Activated CD4-positive, alpha-beta T cell treated with anti-CD3 and anti-CD28 coated beads, Interleukin-2, amount 50 U/mL, for 16 hours (primary cell): ENCODE measurements at places on chromosomes 7 and 10.

- DNase-seq = peak; percentile 18
Observed at GRCh38 chr7:106887421-106887820, 22.3 kb downstream of the PIK3CG start.

DNA sequence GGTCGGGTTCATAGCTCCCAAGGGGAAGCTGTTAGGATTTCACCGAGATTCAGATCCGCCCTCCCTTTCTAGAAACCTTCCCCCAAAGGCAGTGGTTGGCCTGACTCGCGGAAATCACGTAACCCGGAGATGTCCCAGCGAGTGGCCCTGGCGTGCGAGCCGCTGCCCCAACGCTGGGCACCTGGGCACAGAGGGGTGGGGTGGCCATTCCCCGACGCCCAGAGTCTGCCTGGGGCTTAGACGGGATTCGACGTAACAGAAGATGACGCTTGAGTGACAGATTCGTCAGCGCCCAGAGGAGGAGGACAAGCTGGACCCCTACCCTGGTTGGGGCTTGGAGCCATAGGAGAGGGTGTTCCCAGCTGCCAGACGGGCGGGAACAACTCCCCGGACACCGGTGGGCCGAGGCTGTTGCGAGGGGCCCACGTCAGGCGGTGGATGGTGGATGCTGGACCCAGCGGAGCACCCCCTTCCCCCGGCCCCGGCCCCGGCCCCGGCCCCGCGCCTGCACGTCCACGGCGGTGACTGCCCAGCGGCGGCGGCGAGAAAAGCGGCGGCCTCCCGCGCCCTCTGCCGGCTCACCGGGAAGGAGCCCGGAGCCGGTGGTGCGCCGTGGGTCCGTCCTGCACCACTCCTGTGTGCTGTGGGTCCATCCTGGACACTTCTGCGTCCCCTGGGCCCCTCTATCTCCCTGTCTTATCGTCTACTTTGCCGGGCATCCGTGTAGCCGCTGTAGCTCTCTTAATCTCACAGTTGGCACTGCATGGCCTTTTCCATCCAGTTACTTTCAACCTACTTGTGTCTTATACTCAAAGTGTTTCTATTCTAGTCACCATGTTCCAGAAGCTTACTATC is 35.4 kb upstream of the KNDC1 start:
- DNase-seq = no peak

DNA sequence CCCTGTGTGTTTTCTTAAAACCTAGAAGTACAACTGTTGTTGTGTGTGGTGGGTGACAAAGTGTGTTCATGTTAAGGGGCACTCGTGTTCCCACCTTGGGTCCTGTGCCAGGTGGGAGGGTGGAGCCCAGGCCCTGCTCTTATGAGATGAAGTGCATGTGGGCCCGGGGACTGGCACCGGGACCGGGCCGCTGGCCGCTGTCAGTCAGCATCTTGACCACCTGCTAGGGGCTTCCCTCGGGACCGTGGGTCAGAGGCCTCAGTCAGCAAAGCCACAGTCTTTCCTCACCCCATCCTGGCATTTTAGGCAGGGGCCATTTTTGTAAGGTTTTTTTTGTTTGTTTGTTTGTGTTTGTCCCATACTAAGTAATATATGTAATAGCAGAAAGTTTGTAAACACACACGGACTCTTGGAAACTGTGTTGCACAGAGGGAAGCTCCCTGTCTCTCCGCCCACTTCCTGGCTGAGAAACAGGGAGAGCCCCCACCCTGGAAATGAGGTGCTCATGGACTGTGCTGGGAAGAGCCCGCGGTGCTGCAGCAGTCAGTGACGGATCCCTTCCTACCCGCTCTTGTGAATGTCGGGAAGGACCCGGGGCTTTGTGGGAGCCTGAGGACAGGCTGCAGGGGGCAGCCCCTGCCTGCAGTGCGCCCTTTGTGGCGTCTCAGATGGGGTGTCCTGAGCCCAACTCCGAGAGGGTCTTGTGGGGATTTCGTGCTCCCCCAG is 13.4 kb downstream of the AGAP3 start:
- no peak for DNase-seq

DNA sequence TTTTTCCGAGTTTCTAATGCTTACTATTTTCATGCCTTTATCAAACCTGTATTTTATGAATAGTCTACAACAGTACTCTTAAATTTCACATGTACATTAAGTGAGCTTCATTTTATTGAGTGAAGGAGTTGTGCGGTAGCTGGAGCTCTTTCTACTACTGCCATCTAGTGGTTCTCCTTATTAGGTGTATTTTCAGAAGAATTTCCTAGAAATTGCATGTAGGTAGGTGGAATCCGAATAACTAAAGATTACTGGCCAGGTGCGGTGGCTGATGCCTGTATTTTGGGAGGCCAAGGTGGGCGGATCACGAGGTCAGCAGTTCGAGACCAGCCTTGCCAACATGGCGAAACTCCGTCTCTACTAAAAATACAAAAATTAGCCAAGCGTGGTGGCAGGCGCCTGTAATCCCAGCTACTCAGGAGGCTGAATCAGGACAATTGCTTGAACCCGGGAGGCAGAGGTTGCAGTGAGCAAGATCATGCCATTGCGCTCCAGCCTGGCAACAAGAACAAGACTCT is 38.3 kb downstream of the LRRC72 start:
- peak; percentile 68 for DNase-seq

DNA sequence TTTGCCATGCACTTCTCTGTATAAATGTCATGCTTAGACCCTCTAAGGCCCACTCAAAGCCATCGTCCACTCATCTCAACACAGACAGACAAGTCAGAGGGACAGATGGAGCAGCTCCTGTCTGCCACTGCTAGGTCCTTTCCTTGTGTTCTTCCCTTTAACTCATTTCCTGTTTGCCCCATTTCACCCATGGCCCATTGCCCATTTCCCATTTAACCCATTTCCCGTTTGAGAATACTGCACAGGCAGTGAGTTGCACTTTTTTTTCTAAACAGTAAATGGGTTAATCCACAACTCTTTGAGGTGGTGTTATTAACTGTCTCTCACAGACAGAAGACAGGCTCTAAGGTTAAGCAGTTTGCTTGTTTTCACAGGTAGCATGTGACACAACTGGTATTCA is 179.3 kb downstream of the NPSR1 start:
- no peak for DNase-seq

- DNase-seq = no peak
Observed at GRCh38 chr7:115042596-115042995, 120.7 kb downstream of the MDFIC start.

- no peak for DNase-seq
Observed at GRCh38 chr10:121497513-121498470, 100.5 kb downstream of the FGFR2 start.

GRCh38 chr10:9613338-9614075 is 1404.2 kb upstream of the CELF2 start:
- peak; percentile 56 for DNase-seq

GRCh38 chr7:96479015-96479645 is 157.2 kb upstream of the SLC25A13 start:
- DNase-seq = no peak

DNA sequence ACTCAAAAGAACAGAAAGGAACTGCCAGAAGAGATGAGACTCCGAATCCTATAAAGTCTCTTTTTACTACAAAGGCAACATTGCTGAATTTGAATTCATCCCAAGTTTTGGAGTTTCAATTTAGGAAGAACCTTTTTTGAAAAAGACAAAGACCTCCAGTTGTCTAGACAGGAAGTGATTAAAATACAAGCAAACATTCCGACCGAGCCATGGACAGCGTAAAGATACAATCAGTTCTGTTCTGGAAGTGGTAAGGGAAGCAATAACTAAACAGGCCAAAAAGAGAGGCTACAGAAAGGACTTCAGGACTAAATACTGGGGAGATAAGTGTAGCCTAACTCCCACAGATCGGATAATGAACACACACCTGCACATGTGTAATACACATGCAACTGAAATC is 101.0 kb downstream of the SMURF1 start:
- DNase-seq = no peak

- no peak for DNase-seq
Observed at GRCh38 chr7:29878081-29878688, 71.9 kb downstream of the WIPF3 start.

- no peak for DNase-seq
Observed at GRCh38 chr10:73054286-73054685, 42.4 kb downstream of the P4HA1 start.
